ENCODE measurements at places on chromosomes 3 and 15.

- DNase-seq = no peak
Measured at GRCh38 chr3:35705904-35706303, 66.6 kb downstream of the ARPP21 start.

GRCh38 chr3:187212196-187212545 is 14.9 kb downstream of the RTP1 start:
- DNase-seq = no peak

GRCh38 chr3:180383332-180384020 is 218.5 kb upstream of the TTC14 start:
- DNase-seq = no peak

GRCh38 chr3:183581496-183582155 is 26.1 kb upstream of the KLHL6 start:
- no peak for DNase-seq

- peak; percentile 21 for DNase-seq
Measured at GRCh38 chr15:62071711-62072308, 5.0 kb downstream of the C2CD4A start.

GRCh38 chr15:52626671-52627369 is 52.4 kb downstream of the ATOSA start:
- no peak for DNase-seq

- DNase-seq = no peak
Measured at GRCh38 chr3:73432023-73432705, 192.6 kb downstream of the PDZRN3 start.

DNA sequence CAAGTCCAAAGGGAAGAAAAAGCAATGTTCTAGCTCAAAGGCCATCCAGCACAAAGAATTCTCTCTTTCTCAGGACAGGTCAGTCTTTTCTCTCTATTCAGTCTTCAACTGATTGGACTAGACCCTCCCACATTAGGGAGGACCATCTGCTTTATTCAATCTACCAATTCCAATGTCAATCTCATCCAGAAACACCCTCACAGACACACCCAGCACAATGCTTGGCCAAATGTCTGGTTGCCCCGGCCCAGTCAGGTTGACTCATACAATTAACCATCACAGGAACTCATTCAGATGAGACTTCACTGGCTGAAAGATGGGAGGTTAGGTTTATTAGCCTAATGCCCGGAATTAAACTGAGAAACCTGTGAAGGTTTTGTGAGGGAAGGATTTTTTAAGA is 32.4 kb downstream of the ACAN start:
- DNase-seq = no peak

DNA sequence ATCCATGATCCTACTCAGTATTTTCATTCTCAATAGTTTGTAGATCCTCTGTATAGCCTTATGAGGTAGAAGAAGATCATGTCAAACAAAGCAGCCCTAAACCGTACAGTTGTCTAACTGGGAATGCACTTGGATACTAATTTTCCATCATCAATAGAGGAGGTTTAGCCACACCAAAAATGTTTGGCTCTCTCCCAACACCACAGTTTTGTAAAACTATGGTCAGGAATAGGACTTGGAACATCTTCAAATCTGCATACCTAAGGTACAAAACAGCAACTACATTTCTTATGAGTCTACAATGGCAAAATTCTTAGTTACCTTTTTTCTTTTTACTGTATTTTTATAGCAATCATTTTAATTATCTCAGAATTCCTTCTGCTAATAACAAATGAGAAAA is 1001.6 kb downstream of the ROBO2 start:
- DNase-seq = no peak

- no peak for DNase-seq
Measured at GRCh38 chr15:36430280-36430679, 149.1 kb upstream of the CDIN1 start.

DNA sequence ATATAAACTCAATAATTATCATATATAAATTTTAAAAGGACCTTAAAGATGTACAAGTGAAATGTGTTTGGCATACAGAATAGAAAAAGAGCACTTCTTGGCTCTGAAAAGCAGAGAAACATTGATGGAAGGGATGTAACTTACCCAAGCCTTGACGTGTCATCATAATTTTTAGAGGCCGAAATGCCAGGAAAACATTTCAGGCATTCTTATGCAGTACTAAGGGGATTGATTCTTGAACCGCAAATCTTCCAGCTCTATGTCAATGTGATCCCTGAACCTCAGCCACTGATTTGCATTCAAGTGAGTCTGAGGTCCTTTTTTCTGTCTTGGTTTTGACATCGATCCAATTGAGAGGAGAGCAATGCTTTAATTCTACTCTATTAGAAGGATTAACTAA is 97.8 kb downstream of the CLDN1 start:
- no peak for DNase-seq

Measured in GM19239 (cell line).